Activated CD8-positive, alpha-beta memory T cell treated with anti-CD3 and anti-CD28 coated beads, Interleukin-2, amount 10 ng/mL, durations not matched to agents 7 days and 5 days (primary cell): ENCODE measurements at places on chromosomes 2 and 18. TPM values are rescaled to one million over a fixed set of nuclear protein-coding genes. Genes with fewer than 3 reads are reported as not detected.

- H3K36me3 ChIP-seq: peaks cover 7% of the 10 kb centered on the region
- no peak for DNase-seq
- no peak overlapping the region for H3K4me3 ChIP-seq
- no peaks in the 10 kb centered on the region for H3K27me3 ChIP-seq
- H3K27ac ChIP-seq: no peak overlapping the region
- peaks cover 12% of the 10 kb centered on the region for H3K4me1 ChIP-seq
Observed at GRCh38 chr2:222916229-222917197, 55.7 kb downstream of the ACSL3 start.

DNA sequence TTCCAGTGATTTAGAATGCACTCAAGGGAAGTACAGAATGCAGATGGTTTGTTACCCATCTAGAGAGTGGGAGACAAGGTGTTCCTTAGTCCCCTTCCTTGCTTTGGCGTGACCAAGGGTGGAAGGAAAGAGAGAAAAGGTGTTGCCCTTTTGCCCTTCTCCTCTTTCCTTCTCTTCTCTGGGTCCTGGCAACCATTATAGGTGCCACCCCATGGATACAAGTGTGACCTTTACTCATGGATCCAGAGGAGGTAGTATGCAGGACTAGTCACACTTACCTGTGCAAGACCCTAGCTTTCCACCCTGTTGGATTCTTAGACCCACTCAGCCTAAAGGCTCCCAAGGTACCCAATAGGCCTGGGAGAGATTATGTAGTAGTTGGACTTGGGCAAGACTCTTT is 11.6 kb upstream of the RBFA start:
- peaks cover 10% of the 10 kb centered on the region for H3K36me3 ChIP-seq
- H3K4me3 ChIP-seq: no peak overlapping the region
- no peaks in the 10 kb centered on the region for H3K4me1 ChIP-seq
- DNase-seq: no peak

- DNase-seq: no peak
- peaks cover 12% of the 10 kb centered on the region for H3K4me1 ChIP-seq
- H3K4me3 ChIP-seq: no peak overlapping the region
- H3K36me3 ChIP-seq: no peaks in the 10 kb centered on the region
- no peak overlapping the region for H3K27ac ChIP-seq
Observed at GRCh38 chr2:3490191-3491170, 28.9 kb downstream of the ADI1 start.

DNA sequence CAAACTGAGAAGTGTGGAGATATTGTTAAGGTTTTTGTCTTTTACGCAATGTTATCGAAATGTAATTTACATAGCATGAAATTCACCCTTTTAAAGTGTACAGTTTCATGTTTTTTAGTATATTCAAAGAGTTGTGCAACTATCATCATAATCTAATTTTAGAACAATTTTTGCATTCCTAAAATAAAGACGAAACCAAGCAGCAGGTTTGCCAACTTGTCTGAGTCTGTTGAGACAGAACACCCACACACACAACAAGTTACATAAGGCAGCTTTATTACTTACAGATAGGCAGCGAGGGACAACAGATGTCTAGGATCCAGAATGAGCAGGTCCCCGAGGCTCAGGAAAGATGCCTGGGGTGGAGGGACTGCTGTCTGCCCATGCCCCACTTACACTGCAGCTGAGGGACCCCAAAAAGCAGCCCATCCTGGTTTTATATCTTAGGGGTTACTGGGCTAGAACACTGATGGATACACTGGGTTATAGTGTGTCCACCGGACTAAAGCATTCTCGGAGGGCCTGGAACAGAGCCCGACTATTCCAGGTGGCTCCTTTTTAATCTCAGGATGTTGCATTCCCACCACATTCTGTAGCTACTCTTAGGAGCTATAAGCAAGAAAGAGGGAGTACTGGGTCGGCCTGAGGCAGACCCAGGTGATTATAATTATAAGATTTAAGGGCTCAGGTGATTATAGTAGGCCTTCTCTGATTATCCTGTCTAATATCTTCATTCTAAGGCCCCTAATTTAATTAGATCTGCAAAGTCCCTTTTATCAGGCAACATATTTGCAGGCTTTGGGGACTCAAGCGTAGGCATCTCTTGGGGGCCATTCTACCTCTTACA is 150.2 kb upstream of the DOK6 start:
- no peak overlapping the region for H3K4me3 ChIP-seq
- no peak for DNase-seq
- H3K4me1 ChIP-seq: no peaks in the 10 kb centered on the region
- no peaks in the 10 kb centered on the region for H3K27me3 ChIP-seq
- H3K27ac ChIP-seq: no peak overlapping the region

DNA sequence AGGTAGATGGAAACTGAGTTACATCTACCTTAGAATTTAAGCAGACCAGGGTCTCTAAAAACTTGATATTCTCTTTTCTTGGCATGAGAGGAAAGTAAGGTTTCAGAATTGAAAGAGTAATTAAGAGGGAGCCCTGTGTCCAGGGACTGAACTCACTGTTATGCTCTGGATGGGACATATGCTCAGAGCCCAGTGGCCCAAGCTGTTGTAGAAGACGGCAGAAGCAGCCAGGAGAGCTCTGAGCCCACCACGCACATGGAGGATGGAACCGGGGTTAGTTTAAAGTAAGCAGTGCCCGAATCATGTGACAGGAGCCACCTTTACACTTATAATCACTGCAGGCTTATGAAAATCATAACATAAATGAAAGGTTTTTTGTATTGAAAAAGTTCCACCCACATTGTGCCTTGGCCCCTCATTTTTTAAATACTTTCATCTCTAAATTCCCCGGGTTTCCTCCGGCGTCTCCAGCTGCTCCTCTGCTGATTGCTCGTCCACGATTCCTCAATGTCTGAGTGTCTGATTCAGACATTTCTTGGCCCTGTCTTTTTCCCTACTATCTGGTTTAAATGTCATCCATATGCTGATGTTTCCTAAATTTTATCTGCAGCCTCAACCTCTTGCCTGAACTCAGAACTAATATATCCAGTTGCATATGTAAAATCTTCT is 36.1 kb upstream of the SPTBN1 start:
- no peaks in the 10 kb centered on the region for H3K36me3 ChIP-seq
- no peak for DNase-seq
- H3K27ac ChIP-seq: no peak overlapping the region

DNA sequence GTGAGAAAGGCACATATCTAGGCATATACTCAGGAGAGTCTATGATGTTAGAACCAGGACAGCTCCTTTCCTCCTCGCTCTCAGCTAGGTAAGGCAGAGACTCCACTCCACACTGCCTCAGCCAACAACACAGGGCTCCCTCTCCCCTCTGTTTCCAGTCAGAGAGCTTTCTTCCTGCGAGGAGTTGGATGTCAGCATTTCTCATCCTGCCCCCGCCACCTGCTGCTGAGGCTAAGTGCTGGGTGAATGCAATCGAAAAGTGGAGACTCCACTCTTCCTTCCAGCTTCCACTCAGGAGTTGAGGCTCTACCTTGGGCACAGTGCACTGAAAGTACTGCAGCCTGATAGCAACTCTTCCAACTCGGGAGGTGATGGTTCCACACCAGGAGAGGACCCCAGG is 177.2 kb upstream of the RAB6C start:
- DNase-seq: no peak
- H3K27me3 ChIP-seq: peaks cover 8% of the 10 kb centered on the region

GRCh38 chr2:239188536-239188935 is 212.3 kb downstream of the HDAC4 start:
- no peaks in the 10 kb centered on the region for H3K4me1 ChIP-seq
- no peak for DNase-seq
- no peaks in the 10 kb centered on the region for H3K27me3 ChIP-seq
- H3K4me3 ChIP-seq: no peak overlapping the region
- H3K36me3 ChIP-seq: peaks cover 32% of the 10 kb centered on the region

DNA sequence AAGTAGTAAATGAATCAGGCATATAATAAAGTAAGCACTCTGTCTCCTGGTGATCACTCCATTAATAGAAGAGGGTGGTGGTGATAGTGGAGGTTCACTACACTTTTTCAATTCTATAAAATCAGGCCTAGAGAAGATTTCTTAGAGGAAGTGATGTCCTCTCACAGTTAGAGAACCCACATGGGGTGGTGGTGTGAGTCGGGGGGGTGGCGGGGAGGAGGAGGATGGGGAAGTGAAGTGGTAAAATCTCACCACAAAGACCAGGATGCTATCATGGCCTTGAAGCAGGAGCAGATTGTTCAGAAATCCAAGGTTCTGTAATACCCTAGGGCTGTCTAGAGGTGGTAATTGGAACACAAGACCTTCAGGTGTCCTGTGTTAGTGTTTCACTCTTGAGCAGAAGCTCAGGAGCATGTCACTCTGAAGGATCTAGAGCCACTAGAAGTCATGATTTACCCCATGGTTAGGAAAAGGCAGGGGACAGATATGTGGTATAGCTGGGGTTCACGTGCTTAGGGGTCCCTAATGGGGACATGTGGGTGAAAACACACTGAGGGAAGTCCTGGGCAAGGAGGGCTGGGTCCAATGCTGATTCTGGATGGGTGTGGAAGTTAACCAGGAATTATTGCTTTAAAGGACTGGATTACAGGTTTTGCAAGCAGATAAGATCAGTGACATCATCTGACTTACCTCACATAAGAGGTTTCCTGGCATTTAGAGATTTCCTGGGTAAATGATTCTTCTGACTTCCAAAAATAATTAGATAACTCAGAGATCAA is 31.0 kb downstream of the RNF125 start:
- H3K27ac ChIP-seq: peak overlapping the region; percentile 87
- H3K36me3 ChIP-seq: peaks cover 56% of the 10 kb centered on the region
- peak; percentile 84 for DNase-seq
- H3K4me3 ChIP-seq: peak overlapping the region; percentile 47
- H3K27me3 ChIP-seq: no peaks in the 10 kb centered on the region
- H3K4me1 ChIP-seq: peaks cover 54% of the 10 kb centered on the region

DNA sequence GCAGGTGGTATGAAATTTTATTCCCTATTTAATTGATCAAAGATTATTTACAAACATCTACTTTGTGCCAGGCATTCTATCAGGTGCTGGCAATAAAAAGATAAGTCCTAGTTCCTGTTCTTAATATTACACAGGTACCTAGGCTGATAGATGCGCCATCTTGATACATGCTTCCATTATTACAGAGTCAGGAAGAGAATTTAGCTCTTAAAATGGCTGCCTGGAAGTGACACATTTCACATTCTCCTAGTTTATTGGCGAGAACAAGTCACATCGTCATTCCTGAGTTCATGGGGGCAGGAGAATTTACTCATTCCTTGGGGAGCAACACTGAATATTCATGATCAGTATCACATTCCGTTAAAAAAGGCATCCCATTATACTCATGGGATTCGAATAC is 1.1 kb upstream of the DARS1 start:
- no peaks in the 10 kb centered on the region for H3K27me3 ChIP-seq
- H3K4me3 ChIP-seq: peak overlapping the region; percentile 94
- DNase-seq: no peak
- H3K27ac ChIP-seq: peak overlapping the region; percentile 96
- peaks cover 39% of the 10 kb centered on the region for H3K4me1 ChIP-seq
- peaks cover 37% of the 10 kb centered on the region for H3K36me3 ChIP-seq

DNA sequence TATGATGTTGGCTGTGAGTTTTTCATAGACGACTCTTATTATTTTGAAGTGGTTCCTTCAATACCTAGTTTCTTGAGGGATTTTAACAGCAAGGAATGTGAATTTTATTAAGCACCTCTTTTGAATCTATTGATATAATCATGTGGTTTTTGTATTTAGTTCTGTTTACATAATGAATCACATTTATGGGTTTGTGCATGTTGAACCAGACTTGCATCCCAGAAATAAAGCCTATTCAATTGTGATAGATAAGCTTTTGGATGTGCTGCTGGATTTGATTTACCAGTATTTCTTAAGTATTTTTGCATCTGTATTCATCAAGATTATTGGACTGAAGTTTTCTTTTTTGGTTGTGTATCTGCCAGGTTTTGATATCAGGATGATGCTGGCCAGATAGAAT is 131.6 kb upstream of the SCN7A start:
- no peaks in the 10 kb centered on the region for H3K27me3 ChIP-seq
- H3K36me3 ChIP-seq: no peaks in the 10 kb centered on the region
- no peak for DNase-seq
- H3K4me1 ChIP-seq: no peaks in the 10 kb centered on the region
- no peak overlapping the region for H3K4me3 ChIP-seq
- no peak overlapping the region for H3K27ac ChIP-seq

GRCh38 chr2:26521054-26521912 is 43.4 kb upstream of the OTOF start:
- H3K36me3 ChIP-seq: no peaks in the 10 kb centered on the region
- H3K27me3 ChIP-seq: peaks cover 23% of the 10 kb centered on the region
- no peak overlapping the region for H3K4me3 ChIP-seq

- H3K4me3 ChIP-seq: no peak overlapping the region
- H3K36me3 ChIP-seq: no peaks in the 10 kb centered on the region
- H3K27me3 ChIP-seq: peaks cover 7% of the 10 kb centered on the region
- DNase-seq: no peak
- H3K4me1 ChIP-seq: no peaks in the 10 kb centered on the region
Observed at GRCh38 chr2:186558512-186559276, 31.2 kb upstream of the ITGAV start.

DNA sequence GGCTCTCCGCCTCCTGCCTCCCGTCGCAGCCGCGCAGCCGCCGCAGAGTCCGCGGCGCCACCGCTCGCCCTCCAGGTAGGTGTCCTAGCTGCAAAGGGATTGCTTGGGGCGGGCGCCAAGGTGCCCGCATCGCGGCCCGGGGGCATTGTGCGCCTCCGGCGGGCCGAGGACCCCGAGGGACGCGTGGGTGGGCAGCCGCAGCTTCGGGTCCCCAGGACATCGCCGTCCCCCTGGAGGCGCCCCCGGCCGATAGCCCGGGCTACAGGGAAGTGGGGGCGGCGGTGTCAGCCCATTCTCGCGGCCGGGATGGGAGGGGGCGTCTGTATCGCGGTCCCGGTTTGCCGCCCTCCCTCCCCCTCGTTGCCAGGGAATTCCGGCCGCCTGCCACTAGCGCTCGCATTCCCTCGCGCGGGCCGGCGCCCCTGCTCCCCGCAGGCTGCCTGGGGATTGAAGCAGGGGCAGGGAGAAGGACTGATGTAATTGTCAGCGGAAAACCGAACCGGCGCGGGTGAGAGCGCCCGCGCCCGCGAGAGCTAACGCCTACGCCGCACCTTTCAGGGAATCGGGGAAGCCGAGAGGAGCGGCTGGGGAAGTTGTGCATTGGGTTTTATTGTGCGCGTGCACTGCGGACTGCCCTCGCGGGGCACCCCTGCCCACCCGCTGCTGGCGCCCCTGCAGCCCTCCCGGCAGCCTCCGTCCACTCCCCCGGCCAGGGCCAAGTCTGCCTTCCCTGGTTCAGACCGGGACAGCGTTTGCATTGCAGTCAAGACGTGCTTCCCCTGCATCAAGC is 483 bp downstream of the OSBPL6 start:
- peaks cover 69% of the 10 kb centered on the region for H3K27me3 ChIP-seq
- H3K4me3 ChIP-seq: peak overlapping the region; percentile 66
- H3K27ac ChIP-seq: no peak overlapping the region
- peak; percentile 41 for DNase-seq
- H3K36me3 ChIP-seq: no peaks in the 10 kb centered on the region

The SGPP2 gene
- total RNA-seq: 0.44 TPM

The GATA6 gene
- not detected for total RNA-seq

The IL36G gene
- not detected for total RNA-seq

The ZNF521 gene
- not detected for total RNA-seq

The PIK3C3 gene
- 57.0 TPM for total RNA-seq
